ENCODE measurements at places on chromosomes 13 and 19.

DNA sequence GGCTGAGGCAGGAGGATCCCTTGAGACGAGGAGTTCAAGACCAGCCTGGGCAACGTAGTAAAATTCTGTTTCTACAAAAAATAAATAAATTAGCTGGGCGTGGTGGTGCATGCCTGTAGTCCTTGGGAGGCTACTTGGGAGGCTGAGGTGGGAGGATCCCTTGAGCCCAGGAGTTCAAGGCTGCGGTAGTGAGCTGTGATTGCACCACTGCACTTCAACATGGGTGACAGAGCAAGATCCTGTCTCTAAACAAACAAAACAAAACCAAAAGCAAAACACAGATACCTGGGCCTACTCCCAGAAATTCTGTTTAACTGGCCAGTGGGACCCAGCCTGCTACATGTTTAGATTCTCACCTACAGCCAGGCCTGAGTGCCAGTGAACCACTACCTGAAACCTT is 74.6 kb upstream of the MEDAG start:
- no peak for DNase-seq

DNA sequence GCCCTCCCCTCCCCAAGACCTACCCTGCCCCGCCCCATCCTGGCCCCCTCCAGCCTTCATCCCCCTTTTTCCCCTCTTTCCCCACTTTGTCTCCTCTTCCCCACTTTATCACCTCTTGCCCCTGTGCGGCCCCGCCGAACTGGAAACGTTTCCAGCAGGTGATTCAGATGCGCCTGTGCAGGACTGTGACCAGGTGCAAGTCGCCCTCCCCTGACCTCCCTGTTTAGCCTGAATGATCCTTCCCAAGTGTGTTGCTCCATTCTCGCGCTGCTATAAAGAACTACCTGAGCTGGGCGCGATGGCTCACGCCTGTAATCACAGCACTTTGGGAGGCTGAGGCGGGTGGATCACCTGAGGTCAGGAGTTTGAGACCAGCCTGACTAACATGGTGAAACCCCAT is 25.9 kb downstream of the ZNF791 start:
- DNase-seq = no peak

- DNase-seq = peak; percentile 59
Observed at GRCh38 chr19:18425515-18426415, 6.6 kb downstream of the SSBP4 start.

DNA sequence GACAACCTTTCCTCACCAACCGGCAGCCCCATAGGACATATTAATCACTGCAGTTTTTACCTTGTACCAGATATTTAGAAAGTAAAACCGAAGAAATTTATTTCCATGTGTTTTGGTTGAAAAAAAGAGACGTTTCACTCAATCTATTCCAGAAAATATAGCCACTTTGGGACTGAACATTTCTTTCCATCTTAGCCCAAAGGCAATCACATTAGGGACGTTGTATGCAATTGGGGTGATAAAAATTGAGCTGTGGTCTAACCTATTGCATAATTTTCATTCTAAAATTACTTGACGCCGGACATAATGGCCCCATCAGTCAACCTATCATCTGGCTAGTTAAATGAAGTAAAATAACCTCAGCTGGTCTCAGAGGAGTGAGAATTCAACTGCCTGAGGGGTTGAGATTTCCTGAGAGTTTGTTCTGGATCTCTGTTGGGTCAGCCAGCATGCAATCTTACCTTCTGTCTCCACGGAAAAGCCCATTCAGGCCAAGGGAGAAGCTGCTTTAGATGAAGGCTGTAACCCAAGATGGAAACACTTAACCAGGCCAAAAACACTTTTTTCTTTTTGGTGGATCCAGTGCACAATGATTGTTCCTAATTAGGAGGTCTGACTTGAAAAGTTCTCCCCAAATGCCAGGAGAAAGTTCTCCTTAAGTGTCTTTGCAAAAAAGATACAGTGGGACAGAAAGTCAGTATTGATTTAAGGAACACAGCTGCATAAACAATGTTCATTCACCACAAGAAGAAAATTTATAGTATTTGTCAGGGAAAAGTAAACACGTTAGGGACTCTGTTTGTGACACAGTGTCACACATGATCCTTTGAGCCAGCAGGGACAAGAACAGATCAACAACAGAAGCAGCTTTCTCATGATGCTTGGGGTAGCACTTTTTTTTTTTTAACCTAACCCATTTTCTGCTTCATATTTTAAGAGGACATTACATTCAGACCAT is 34.1 kb downstream of the DLEU7 start:
- DNase-seq = no peak

- no peak for DNase-seq
Observed at GRCh38 chr13:23574421-23575145, 4.4 kb downstream of the TNFRSF19 start.

- DNase-seq = no peak
Observed at GRCh38 chr19:12880551-12881171, 588 bp downstream of the DNASE2 start.

DNA sequence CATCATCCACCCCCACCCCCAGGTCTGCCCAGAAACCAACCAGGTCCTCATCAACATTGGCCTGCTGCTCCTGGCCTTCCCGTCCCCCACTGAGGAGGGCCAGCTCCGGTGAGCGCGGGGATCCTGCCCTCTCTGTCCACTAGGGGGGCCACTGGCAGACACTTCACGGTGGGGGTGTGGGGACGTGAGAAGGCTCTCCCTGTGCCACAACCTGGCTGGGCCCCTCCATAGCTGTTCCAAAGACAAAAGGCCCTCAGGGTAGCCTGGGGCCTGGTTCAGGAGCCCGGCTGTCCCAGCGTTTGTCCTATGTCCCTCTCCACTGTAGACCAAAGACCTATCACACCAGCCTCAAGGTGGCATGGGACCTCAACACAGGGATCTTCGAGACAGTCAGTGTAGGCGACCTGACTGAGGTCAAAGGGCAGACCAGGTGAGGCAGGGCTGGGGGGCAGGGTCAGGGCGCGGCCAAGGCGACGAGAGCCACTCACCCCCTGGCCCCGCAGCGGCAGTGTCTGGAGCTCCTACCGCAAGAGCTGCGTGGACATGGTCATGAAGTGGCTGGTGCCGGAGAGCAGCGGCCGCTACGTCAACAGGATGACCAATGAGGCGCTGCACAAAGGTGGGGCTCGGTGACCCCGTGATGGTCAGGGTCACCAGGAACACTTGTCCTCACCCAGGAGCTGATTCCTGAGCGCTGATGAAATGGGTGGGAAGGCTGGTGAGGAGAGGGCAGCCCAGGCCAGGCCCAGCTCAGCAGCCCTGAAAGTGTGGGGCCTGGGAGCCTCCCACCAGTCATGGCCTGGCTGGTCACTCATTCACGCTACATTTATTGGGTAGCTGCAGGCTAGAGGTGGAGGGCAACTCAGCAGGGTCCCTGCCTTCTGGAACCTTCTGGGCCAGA is 7.9 kb downstream of the DCAF15 start:
- DNase-seq = no peak

- DNase-seq = peak; percentile 6
Observed at GRCh38 chr19:54560881-54561385, 12.7 kb upstream of the LILRA2 start.

- DNase-seq = no peak
Observed at GRCh38 chr19:49389406-49389805, 1.4 kb downstream of the KASH5 start.

DNA sequence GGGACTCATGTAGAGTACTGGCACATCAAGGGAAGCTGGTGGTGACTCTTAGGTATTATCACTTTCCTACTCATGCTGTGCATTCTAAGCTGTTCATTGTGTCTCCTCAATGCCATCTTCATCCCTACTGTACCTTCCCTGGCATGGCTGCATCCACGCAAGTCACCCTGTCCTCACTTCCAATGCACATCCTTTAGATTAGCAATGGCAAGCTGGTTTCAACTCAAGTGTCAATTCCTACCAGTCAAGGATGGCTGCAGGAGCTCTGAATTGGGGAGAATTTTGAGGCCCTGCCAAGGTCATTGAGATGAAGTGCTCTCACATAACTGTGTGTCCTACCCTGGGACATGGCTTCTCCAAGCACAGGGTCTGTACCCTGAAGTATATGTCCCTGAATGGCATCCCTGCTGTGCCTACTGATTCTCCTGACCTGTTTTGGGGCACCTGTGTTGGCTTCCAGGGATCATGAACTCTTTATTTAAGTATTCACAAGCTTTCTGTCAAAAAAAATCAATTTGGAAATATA is 24.6 kb downstream of the COL4A1 start:
- DNase-seq = no peak

- peak; percentile 85 for DNase-seq
Observed at GRCh38 chr19:2424686-2425621, 2.4 kb downstream of the TIMM13 start.

DNA sequence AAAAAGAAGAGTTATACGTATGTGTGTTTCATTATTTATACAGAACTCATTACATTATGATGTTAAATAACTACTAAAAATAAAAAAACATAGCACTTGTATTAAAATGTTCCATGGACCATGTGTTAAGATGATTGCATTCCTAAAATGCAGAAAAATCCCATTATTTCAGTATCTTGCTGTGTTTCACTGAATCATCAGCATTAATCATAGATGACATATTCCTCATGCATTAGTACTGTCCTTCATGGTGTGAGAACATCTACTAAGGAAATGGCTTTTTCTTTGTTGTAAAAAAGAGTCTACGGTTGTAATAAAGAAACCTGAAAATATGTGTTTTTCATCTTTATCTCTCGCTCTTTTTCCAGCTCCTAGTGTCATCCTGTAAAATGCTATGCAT is 416.5 kb downstream of the FGF14 start:
- peak; percentile 27 for DNase-seq

- DNase-seq = peak; percentile 65
Observed at GRCh38 chr19:32652894-32653598, 21.9 kb downstream of the ANKRD27 start.

GRCh38 chr13:99587021-99587420 is 85.7 kb downstream of the TM9SF2 start:
- no peak for DNase-seq

GRCh38 chr13:42681326-42682100 is 99.9 kb upstream of the FAM216B start:
- DNase-seq = no peak

- no peak for DNase-seq
Observed at GRCh38 chr19:43481701-43482100, 16.3 kb upstream of the LYPD3 start.

- no peak for DNase-seq
Observed at GRCh38 chr13:40519637-40520036, 146.8 kb downstream of the FOXO1 start.

DNA sequence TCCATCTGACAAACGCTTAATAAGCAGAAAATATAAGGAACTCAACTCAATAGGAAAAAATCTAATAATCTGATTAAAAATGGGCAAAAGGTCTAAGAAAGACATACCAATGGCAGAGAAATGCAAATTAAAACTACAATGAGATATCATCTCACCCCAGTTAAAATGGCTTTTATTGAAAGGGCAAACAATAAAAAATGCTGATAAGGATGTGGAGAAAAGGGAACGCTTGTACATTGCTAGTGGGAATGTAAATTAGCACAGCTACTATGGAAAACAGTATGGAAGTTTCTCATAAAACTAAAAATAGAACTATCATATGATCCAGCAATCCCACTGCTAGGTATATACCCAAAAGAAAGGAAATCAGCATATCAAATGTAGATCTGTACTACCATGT is 508.8 kb upstream of the GPC6 start:
- no peak for DNase-seq

GRCh38 chr19:7426986-7427385 is 61.8 kb downstream of the PEX11G start:
- no peak for DNase-seq

- DNase-seq = peak; percentile 34
Observed at GRCh38 chr13:97974773-97975172, 21.3 kb downstream of the IPO5 start.

- no peak for DNase-seq
Observed at GRCh38 chr19:5354403-5354802, 13.8 kb upstream of the PTPRS start.

DNA sequence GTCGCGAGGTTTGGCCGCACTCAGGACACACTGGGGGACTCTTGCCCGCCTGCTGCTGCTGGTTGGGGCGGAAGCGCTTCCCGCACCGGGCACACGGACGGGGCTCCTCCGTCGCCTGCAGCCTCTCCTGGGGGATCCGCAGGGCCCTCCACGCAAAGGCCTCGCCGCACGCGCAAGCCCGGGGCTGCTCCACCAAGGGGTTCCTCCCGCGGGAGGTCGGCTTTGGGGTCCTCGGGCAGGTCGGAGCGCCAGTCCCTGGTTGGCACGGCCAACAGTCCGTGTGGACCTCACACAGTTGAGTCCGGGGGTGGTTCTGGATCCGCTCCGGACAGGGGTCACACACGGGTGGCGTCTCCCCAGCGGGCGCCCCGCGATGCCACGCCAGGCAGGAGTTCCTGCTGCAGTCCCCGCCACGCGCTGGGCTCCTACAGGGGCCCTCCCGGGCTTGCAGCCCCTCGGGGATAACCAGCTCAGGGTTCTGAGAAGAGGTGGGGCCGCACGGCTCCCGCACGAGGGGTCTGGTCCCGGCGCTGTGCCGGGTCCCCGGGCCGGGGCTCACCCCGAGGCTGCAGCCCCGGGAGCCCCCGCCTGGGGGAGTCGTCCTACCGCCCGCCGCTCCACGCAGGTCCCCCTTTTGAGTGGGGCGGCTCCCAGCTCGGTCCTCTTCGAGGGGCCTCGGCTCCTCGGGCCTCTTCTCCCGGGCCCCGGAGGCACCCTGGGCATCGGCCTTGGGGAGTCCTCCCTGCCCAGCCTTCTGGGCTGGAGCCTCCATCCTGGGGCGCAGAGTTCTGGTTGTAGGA is 6.2 kb upstream of the ZNF497 start:
- no peak for DNase-seq

GRCh38 chr13:77872995-77873394 is 45.6 kb downstream of the EDNRB start:
- no peak for DNase-seq

DNA sequence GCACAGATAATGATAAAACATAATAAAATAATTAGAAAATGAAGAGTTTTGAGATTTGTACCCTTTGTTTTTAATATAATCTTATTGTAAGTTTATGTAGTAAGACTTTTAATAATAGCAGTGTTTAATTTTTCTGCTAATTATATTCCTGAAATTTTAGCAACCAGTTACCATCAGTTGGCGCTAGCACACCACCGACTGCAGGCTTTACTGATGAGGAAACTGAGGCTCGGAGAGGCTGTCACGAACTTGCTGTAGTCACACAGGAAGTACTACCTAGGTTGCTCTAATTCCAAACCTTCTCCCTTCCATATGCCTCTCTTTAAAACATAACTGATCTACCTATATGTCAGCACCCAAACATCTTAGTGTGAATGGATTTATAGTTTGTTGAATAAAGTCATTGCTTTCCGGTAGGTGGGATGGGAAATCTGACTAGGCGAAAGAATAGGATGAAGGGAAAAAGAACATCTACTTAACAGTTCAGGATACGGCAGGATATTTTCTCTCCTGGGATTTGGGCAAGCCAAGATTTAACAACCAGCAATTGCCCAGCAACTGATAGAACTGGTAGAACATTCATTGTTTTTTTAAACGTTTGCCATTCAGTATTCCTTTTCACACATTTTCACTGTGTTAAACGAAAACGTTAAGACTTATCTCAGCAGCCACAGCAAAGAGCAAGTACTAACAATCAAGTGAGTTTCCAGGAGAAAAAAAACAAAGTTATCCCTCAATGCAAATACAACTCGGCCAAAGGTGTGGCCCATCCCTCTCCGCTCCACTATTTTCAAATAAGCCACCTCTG is 822 bp upstream of the RFXAP start:
- DNase-seq = no peak

GRCh38 chr19:50060107-50060506 is 34.3 kb downstream of the ZNF473 start:
- no peak for DNase-seq

GRCh38 chr13:84129966-84130365 is 247.7 kb upstream of the SLITRK1 start:
- DNase-seq = no peak

Measured in iris pigment epithelial cell (primary cell).